ENCODE measurements at places on chromosomes 5 and 9.

DNA sequence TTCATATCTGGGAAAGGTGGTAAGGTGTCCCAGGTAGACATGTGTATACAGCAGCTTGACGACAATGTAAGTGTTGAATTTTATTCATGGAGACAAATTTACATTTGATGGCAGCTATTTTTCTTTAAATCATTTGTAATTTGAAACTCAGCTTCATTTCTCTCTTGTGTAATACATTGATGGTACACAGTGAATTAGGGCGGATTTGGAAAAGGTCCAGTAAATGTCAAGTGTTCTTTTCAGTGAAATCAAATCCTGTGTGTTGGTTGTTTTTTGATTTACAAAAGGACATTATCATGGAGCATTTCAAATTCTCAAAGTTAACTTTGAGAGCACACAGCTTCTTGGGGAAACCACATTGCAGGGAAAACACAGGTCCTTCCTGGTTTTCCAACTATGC is 30.0 kb upstream of the PCSK1 start:
- no peak for DNase-seq

DNA sequence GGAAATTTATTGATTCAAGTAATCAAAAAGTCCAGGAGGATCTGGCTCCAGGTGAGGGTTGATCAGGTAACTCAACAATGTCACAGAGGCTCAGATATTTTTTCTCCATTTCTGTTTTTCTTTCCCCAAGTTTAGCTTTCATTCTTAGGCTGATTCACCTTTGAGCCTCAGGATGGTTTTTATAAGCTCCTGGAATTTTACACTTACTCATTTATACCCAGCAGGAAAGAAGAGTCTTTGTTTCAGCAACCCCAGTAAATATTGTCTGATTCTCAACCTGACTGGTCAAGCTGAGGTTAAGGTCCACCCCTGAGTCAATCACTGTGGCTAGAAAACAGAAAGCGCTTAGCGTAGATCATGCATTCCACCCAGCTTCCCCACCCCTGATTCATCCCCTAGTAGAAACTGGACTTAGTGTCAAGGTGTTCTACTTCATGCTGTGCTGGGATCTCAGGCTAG is 500.6 kb downstream of the KIF4B start:
- DNase-seq = no peak

- no peak for DNase-seq
These were observed 2.2 kb upstream of the ALDOB start for GRCh38 chr9:101437806-101438232.

- no peak for DNase-seq
These were observed 87.0 kb downstream of the IARS1 start for GRCh38 chr9:92206488-92206887.

DNA sequence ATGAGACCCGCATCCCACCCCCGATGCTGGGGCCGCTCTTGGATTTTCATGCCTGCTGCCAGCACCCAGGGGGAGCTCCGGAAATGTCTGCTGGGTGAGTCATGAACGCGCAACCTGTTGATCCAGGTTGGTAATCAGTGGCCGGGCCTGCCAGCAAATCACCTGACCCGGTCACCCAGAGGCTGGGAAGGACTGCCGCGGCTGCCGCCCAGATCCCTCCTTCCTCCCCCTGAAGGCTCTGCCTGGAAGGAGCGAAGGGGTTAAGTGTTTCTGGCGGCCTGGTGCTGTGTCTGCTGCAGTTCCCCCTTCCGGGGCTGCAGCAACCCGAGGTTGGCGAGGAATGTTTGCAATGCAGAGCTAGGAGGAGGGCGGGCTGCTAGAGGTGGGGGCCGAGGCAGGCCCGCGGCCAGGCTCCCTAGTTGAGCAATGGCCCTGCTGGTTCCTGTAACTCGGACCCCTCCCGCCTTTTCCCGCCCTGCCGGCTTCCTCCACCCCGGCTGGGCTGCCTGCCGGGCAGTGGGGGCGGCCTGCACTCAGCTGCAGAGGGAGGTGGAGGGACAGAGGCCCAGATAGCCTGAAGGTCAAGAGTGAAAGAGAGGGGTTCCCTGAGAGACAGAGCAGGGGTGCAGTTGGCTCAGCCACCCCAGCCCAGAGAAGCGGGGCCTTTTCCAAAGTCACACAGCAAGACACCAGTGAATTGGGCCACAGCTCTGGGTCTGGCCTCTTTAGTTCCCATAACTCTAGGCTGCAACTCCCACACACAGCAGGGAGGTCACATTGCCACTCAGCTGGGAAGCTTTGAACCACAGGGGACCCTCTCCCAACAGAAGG is 156.3 kb upstream of the IER5L start:
- no peak for DNase-seq

- DNase-seq = no peak
These were observed 144.1 kb downstream of the CCDC171 start for GRCh38 chr9:15696979-15697378.

DNA sequence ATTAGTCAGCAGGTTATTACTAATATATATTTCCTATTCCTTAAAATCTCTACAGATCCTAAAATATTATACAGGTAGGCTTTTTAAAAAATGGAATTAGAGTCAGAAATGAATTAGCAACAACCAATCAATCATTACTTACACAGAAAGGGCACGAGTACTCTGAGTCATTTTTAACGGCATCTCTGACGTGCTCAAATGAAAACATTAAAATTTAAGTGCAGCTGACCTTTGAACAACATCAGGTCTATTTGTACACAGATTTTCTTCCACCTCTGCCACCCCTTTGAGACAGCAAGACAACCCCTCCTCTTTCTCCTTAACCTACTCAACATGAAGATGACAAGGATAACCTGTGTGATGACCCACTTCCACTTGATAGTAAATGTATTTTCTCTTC is 19.1 kb downstream of the AUH start:
- DNase-seq = no peak

GRCh38 chr9:81566074-81566698 is 123.2 kb downstream of the TLE1 start:
- DNase-seq = no peak

DNA sequence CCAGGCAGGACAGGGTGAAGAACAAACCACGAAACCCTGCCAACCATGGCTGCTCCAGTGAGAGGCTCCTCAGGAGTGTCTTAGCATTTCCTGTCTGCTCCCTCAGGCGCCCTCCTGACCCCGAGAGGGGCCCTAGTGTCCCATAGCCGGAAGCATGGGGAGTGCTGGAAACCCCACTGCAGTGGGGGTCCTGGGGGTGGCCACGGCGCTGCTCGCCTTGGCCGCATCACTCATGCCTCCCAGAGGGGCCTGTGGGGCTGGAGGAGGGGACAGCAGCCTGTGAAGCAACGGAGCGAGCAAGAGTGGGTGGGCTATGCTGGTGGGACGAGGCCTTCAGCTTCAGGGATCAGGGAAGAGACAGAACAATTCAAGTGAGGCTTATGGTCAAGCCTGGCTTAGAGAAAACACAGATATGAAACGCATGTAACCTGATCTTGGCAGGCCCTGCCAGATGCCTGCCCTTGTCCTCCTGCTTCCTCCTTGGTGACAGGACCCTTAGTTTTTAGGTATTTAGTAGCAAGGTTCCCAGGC is 219.1 kb downstream of the FANCC start:
- DNase-seq = no peak

- DNase-seq = no peak
These were observed 162.3 kb downstream of the RANBP17 start for GRCh38 chr5:171024084-171024483.

- DNase-seq = no peak
These were observed 187.0 kb downstream of the FANCC start for GRCh38 chr9:95130484-95130883.

- DNase-seq = no peak
These were observed 347.1 kb downstream of the EBF1 start for GRCh38 chr5:158752656-158752973.

DNA sequence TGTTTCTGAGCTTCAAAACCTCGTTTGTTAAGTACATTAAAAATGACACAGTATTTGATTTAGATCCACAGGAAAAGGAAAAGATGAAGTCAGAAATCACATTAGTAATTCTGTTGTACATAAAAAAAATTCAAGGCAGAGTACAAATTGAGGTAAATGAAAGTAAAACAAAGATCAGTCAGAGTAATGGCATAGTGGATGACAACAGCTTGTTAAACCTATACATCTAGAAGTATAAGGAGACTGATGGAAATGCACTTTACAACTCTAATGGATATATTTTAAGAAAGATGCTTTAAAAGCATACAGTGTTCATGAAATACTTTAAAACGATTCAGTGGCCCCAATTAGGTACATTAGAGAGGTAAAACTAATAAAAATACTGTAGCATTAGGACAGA is 631.3 kb upstream of the SEMA6A start:
- DNase-seq = no peak

DNA sequence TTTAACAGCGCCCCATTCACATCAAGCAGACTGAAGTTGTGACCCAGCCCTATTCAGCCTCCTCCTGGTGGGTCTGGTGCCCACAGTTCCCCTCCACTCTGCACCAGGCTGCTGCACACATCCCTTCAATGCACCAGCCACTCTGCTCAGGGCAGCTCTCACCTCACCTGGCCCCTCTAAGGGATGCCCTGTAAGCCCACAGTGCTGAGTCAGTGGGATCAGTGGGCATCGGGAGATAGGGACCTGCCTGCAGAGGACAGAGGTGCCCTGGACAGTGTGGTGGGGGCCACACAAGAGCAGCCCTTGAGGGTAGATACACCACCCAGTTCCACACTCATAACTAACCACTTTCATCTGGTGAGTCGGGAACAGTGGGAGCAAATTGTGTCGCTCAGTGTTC is 38.3 kb upstream of the S1PR3 start:
- DNase-seq = no peak

GRCh38 chr5:5537426-5537825 is 114.9 kb downstream of the ICE1 start:
- no peak for DNase-seq

GRCh38 chr9:91187965-91188344 is 173.8 kb downstream of the AUH start:
- DNase-seq = no peak

- no peak for DNase-seq
These were observed 32.4 kb upstream of the PUM3 start for GRCh38 chr9:2876320-2876719.

GRCh38 chr9:114478871-114479270 is 26.4 kb downstream of the WHRN start:
- DNase-seq = no peak

DNA sequence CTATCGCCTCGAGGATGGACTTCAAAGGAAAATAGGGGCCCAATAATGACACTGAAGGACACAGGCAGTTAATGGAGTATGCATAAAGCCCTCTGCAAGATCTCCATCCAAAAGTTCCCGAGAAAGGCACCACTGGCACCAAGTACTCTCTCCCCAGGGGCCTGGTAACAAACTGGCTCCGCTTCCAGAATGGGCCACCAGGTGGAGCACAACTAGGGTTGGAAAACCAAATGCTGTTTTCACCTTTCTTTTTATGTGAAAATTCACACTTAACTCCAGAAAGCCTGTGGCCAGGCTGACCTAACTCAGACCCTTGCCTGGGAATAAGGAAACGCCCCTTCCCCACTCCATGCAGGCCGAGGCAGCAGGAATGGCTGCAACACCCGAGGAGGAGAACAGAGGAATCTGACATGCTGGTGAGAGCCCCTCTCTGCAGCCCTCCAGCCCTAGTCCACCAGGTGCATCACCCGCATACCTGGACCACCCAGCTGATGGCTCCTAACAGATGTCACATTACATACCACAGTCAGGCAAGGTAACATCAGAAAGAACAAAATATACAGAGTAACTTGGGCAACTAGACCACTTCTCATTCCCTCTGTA is 42.8 kb downstream of the CAMSAP1 start:
- peak; percentile 70 for DNase-seq

DNA sequence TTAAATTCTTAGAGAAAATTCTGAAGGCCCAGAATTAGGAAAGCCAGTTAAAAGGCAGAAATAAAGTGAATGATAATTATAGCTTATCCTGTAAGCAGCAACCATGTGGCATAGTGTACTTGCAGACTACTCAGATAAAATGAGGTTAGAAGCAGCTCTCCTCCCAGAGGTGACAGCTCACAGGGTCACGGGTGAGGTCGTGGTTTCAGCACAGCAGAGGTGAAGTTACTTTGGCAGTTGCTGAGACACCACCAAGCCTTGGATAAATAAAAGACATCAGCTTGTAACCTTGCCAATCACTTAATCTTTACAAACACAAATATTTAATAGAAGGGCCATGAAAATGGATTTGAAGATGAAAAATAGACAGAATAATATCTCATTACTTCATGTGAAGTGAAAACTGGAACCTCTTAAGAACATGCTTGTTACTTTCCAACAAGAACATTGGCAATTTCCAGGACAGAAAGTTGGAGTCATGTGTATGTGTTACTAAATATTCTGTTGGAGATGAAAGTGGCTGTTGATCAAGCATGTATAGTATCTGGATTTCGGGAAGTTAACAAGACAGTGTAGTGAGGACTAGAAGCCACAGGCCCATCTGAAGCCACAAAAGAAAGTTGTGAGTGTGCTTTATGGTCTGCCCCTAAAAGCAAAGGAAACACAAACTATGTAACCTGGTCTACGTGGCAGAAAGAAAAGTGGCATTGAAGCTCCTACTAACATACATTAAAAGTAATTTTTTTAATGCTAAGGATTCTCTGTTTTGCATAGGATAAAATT is 134.4 kb downstream of the ERCC6L2 start:
- DNase-seq = no peak
